ENCODE measurements at places on chromosomes 5 and 9.

DNA sequence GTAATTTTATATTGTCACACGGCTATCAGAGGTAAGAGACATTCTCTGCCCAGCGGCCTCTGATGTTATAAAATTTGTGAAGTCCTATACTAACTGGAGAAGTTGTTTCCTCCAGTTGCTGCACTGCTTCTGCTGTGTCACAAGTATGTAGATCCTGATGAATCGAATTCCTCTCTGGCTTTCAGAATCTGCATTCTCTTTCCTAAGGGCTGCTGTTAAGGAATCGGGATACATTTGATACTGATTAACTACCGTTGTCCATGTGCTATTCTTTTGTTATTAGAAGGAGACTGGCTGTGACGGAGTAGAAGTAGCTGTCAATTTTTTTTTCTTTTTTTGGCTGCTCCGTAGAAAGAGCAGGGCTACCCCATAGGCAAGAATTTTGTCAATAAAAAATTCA lies 81.7 kb upstream of the LRRC70 start:
- no peak for DNase-seq

- DNase-seq, result peak; percentile 39
Observed at GRCh38 chr9:20620650-20621470, 1.4 kb downstream of the MLLT3 start.

GRCh38 chr9:13450723-13451122 lies 171.2 kb upstream of the MPDZ start:
- DNase-seq, result no peak

DNA sequence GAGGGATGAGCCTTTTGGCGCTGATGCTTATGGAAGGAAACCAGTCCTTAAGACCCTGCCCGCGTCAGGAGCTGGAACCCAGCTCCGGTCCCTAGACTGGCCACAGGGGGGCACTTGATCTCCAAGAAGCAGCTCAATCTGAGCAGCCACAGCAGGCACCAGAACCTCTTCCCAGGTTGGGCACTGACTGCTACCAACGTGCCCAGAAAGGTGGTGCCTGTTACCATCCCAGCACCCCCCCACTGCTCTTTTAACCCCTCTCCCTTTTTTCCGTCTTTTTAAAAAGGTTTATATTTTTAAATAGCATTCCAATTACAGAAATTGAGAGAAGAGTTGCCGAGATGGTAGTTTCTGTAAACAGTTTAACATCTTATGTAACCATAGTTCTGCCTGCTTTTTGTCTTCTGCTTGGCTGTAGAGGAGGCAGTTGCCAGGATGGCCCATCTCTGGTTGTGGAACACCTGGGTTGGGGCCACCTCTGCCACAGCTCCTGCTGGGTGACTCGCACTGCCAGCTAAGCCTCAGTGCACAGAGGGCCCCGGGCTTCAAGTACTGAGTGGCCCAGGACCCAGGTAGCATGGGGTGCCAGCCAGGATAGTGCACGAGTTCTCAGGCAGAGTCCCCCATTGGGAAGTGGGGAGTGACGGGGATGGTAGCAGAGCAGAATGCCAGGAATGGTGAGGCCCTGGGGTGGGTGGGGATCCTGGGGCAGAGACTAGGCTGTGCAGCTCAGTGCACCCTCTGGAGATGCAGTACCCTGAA lies 62.8 kb downstream of the PFDN1 start:
- DNase-seq, result peak; percentile 60

DNA sequence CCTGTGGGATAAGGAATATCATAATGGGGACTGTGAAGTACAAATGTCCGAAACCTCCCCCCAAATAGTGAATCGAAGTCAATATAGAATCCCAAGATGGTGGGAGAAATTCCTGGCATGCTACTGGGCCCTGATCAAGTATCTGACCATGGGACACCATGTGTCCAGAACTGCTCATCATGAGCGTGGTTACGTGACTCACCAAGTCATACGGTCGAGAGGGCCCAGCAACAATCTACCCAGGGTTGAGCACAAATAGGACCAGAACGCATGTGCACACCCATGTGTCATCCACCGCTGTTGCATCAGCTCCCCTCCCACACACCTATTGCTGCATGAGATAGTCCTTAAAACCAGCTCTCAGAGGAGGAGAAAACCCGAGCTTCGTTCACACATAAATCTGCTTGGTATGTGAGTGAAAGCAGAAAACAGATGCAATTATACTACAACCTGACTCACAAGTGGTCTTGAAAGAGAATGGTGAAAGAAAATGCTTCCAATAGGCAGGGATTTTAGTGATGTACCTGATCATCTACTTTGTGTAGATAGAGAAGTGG lies 353.2 kb downstream of the CWC27 start:
- DNase-seq, result peak; percentile 61

- DNase-seq, result peak; percentile 31
Observed at GRCh38 chr5:151772029-151772845, 483 bp downstream of the G3BP1 start.

Measured in fibroblast of skin of back (primary cell).